DMS79 (cell line): ENCODE measurements at places on chromosomes 3 and 15.

GRCh38 chr15:92468991-92469390 lies 75.3 kb downstream of the ST8SIA2 start:
- DNase-seq: no peak

GRCh38 chr15:68990231-68990991 lies 24.1 kb upstream of the NOX5 start:
- DNase-seq: no peak

GRCh38 chr3:189529468-189529867 lies 101.7 kb upstream of the TP63 start:
- DNase-seq: no peak

DNA sequence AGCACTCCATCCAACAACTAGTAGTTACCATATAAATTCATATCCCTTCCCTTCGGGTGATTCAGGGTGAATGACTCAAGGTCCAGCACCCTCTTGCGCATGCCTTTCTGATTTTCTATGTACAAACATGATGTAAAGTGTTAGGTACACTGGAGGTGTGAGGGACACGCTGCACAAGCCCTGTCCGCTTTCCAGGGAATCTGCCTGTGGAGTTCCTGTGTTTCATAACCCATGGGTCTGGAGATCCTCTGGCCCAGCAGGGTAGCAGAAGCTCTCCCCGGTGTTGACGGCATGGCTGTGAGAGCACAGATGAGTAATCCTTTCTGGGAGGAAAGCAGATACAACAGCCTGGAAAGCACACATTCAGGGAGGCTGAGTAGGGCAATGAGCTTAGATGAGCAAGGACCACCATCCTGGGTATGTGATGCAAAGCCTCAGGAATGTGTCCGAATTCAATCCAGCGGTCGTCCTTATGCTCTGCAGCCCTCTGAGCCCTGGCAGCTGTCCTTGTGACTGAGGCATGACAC lies 142.9 kb upstream of the TP63 start:
- DNase-seq: no peak

DNA sequence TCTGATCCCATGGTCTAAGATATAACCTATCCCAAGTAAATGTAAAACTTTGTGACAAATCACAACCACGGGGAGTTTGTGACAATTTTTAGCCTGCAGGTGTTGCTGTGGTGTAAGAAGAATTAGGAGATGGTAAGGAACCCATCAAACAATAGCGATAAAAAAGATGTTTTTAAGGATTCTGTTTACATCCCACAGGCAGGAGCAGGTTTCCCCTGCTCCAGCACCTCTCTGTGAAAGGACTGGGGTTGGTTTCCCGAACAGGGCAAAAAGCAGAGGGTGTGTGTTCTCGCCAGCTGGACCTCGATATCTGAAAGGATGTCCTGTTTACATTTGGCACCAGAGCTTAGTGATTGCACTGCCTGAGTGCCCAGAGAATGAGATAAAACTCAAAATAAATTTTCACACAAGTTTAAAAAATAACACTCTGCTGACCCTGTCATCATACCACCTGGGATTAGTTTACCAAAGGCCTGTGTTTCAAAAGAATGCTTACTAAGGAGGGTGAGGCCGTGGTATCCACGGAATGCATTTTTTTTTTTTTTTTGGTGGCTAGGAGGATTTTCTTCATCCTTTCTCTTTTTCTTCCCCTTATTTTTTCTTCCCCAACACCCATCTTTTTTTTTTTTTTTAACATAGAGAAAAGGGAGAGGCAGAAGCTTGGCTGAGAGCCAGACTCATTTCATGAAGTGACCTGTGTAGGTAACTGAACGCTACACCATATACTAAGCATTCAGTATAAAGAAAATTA lies 151.8 kb upstream of the DPH6 start:
- no peak for DNase-seq

DNA sequence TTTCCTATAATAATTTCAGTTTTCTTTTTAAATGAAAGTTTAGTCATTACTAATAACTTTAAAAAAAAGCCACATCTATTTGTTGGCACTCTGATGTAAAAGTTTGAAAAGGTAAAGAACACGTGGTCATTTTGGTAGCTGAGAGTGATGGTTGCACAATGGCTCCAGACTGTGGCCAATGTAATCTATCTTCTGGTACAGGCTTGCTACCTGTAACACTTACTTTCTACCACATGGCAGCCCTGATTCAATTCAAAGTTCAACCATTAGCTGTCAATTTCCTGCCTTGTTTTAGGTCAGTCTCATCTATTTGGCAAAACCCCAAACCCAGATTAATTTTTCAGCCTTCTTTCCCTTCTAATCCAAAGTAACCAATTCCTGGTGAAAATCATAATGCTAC lies 126.1 kb downstream of the TUSC7 start:
- no peak for DNase-seq

DNA sequence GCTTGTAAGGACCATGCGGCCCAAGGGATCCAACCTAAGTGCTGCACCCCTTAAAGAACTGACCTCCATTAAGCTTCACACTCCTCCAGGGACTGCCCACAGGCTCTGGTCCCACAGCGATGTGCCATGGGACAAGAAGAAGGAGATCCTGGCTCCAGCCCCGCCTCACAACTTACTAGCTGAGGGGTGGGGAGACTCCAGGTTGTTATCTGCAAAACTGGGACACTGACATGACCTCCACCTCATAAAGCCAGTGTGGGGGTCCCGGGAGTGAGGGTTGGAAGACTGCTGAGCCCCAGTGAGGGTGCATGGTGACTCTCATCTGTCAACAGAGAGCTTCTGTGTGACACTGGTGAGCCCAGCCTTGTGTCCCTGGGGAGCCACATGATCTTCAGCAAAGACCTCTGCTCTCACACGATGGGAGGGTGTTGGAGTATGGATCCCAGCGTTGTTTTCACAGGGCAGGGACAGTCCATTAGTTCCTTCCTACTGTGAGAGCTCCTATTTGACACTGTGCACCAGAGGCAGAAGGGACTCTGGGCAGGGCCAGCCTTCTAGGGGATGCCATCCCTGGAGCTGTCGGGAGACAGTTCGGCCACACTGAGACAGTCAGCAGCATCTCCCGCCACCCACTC lies 26.7 kb downstream of the EAF1 start:
- no peak for DNase-seq

DNA sequence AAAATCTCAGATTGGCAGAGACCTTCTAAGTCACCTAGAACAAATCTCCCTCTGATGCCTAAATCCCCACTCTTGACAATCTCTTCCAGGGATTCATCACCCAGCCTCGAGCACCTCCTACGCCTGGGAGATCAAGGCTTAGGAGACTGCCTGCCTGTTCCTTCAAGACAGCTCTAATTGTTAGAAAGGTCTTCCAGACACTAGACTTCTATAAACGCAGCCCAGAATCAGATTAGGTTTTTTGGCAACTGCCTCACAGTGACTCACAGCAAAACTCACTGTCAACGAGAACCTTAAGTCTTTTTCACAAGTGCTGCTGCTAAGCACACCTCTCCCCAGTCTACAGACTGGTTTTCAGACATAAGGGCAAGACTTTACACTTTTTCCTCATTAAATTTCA lies 23.1 kb downstream of the SRGAP3 start:
- no peak for DNase-seq

DNA sequence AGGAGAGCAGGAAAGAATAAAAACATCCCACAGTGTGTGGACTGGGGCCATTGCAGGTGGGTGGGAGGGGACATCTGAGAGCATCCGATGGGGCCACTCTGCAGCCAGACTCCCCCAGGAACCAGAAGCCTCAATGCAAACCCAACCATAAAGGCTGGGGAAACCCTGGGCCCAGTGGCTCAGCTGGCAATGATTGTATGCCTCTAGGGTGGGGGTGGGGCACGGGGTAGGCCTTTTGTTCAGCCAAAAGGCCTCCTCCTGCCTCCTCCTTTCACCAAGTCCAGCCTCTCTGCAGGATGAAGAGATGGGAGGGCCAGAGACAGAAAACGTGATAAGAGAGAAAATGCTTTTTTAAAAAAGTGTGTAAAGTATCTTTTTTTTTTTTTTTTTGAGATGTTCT lies 45.5 kb upstream of the HERC1 start:
- DNase-seq: no peak

DNA sequence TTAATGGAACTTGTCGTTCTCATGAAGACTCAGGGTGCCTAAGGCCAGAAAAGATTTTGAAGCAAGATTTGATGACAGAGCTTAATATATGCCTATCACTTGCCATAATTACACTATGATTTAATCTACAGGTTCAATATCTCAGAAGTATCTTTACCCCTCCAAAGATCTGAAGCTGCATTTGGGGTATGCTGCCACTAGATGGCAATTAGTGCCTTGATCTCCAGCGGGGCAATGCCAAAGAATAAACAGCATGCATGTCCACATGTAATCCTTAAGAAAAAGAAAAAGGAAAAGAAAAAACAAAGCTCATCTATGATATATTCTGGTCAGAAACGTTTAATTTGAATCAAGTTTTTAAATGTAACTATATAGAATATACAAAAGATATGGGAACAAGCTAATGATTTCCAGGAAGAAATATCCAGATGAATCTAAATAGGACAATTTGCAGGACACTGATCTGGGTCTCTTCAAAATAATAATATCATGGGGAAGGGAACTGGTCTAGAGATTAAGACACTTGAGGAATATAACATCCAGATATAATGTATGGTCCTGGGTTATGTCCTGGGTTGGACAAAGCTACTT lies 55.0 kb upstream of the SOX14 start:
- DNase-seq: no peak

DNA sequence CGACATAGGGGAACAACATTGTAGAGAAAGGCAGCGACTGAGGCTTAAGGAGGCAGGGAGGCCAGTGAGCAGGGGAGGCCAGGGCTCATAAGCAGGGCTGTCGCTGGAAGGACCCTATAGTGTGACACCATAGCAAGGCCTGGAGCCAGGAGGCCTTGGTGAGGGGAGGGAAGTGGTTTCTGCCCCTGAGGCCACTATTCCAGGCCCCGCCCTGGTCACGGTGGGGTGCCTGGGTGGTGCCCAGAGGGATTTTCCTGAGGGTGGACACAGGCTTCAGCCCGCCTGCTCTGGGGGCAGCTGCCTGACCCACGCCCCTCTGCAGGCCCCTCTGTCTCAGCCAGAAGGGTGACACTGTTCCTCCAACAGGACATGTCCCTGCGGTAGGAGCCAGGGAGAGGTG lies 147.8 kb upstream of the IQSEC1 start:
- DNase-seq: no peak

DNA sequence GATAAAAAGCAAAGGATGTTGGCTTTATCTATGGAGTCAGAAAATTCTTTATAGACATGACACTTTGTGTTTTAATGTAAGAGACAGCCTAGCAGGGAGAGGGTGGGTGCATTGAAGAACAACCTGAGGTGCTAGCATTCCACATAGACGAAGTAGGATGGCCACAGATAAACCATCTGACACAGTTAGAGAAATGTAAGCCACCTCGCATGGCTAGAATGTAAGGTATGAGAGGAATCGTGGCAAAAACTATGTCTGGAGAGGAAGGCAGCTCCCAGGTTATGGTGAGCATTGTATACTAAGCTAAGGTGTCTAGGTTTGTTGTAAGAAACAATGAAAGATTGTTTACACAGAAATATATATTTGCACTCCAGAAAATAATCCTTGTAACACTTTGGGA lies 194.0 kb upstream of the SLITRK3 start:
- no peak for DNase-seq

DNA sequence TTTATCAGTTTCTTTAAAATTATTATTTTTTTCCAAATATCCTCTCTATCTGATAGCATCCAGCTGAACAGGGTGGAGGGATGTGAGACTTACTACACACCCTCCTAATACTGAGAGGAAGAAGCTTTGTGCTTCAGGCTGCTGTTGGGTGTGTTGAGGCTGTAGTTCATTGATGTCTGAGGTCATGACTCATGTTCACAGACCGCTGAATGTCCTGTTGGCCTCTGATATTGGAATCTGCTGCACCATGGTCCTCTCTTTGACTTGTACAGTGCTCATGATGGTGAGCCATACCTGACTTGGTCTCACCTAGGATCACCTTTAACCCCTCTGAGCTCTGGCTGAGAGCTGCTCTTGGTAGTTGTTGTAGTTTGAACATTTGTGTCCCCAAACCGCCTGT lies 302.9 kb downstream of the SATB1 start:
- no peak for DNase-seq

DNA sequence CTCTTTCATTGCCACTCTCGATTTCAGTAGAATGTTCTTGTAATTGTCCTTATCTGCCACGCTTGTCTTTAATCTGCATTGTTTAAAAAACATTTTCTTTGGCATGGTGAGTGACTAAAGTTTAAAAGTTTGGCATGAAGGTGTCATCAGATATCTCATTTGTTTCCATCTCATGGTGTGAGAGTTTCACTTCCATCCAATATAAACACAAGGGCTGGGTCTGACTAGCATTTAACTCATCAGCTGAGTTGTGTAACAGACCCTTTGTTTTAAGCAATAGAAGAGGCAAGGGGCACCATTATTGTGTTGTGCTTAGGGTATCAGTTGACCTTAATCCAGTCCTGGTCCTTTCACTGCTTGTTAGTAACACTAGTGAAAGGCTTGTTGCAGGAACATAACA lies 49.9 kb upstream of the IL12A start:
- no peak for DNase-seq

GRCh38 chr3:43770426-43771103 lies 79.8 kb downstream of the ABHD5 start:
- DNase-seq: no peak

- DNase-seq: no peak
These were observed 1.3 kb upstream of the THBS1 start for GRCh38 chr15:39579487-39580116.

DNA sequence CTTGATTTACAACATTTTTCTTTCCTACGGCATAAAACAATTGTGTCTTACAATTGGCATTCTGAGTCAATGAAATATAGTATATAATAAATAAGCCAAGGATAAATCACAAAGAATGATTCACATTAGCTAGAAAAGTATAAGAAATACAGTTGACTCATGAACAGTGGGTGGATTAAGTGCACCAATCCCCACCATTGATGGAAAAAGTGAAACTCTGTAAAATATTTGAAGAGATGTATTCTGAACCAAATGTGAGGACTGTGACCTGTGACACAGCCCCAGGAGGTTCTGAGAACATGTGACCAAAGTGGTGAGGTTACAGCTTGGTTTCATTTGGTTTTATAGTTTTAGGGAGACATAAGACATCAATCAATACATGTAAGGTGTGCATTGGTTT lies 227.5 kb downstream of the ALCAM start:
- no peak for DNase-seq

DNA sequence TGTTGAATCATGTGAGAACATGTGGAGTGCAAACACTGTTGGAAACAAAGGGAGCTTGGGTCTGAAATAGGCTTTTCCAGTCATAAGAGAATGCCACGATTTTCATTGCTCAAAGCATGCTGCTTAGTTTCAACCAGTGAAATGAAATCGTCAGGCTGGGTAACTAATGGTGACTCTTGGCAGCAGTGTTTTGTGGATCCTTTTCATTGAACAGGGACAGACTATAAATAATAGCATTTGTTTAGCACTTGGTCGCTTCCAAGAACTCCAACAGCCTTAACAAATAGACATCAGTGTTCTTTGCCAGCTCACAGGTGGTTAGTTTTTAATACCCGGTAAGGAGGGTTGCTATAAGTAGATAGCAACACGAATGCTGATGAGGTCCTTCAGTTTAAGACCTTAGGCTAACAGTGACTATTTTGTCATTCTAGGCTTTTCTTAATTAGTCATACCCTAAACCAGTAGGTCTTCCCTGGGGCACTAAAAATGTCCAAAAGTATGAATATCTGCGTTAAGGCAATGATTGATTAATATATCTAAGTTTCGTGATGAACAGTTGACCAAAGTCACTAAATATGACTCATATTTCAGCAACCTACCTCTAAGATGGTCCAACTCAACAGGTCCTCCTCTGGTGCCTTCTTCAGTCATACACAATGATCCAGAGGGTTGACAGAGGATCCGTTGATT lies 15.8 kb downstream of the TP63 start:
- DNase-seq: no peak

GRCh38 chr15:62612771-62613170 lies 429.8 kb upstream of the TPM1 start:
- no peak for DNase-seq
